ENCODE measurements at places on chromosomes 6 and 20.

GRCh38 chr6:160027076-160027475 lies 58.2 kb downstream of the IGF2R start:
- DNase-seq: no peak

DNA sequence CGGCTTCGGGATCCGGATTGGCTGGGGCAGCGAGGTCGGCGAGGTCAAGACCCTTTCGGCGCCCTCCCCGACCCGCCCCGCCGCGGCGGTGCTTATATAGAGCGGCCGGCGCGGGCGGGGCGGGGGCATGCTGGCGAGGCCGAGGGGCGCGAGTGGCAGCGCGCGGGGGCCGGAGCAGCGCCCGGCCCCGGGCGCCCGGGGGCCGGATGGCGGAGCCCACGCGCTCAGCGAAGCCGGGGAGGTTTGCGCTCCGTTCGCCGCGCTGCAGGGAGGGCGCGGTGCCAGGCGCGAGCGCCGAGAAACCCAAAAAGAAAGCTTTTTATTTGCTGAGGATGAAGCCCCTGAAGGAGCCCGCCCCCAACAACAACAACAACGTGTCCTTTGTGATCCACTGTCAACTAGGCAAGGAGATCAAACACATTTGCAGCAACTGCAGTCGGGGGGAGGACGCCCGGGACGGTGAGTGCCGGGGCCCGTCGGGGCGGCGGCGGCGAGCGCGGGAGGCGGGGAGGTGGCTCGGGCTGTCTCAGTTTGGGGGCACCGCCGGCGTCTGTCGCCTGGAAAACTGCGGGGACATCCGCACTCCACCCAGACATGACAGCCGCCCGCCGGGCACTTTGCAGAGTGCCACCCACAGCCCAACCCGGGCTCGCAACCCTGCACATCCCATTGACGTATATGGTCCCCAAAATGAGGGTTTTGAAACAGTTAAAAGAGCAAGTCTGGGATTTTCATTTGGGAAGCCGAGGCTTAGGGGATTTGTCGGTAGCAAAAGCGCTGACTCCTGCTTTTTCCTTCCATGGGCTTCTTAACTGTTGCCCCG lies 297.3 kb downstream of the PHACTR1 start:
- peak; percentile 25 for DNase-seq

DNA sequence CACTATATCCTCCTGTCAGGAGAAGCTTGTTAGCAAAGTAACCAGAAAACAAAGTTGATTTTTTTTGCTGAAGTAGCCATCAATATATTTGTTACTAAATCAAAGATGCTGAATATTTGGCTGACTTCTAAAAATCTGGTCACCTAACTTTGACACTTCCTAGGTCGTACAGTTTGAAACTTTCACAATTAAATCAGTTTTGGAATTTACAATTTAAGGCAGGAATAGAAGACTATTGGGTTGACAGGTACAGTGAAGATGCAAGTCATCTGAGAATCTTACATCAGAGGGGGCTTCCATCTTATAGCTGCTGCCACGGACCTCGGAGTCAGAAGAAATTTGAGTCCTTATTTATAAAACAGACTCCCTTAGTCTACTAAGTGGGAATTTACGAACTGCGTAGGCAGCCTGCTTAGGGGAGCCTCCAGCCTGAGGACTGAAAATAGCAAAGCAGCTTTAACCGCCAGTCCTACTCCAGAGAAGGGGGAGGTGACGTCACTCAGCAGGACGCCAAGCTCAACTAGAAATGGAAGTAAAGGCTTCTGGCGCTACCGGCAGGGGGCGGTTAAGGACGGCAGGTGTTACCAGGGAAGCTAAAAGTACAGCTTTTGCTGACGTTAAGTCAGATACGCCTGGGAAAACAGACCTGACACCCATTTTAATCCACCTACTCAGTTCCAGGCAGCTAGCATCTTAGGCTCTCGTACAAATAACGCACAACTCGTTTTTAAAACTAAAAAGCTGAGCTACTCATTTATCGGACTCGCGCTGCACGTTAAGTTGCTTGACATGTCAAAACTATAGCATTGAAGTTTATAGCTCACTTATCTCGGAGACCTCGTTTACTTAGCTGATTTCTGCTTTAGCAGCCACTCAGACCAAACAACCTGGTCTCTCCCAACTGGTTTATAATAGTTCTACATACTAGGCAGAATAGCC lies 61.1 kb upstream of the HFE start:
- no peak for DNase-seq

GRCh38 chr6:148771896-148772554 lies 25.2 kb downstream of the UST start:
- DNase-seq: no peak

GRCh38 chr6:99761711-99762110 lies 155.1 kb downstream of the PRDM13 start:
- DNase-seq: no peak

GRCh38 chr6:34056305-34057108 lies 89.4 kb downstream of the GRM4 start:
- no peak for DNase-seq

DNA sequence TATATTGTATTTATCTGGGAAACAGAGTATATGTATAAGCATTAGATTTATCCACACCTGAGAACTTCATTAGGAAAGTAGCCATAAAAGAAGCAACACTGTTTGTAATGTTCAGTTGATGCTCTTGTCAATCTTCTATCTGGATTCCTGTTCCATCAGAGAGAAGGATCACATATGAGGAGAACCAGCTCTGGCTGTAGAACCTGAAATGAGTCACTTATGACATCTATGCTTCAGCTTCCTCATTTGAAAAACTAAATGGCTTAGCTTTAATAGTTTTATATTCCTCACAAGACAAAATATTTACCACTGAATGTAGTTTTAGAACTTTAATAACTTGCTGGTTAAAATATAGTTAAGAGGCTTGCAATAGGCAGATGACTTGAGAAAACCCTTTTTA lies 144.7 kb downstream of the TASP1 start:
- DNase-seq: no peak

- DNase-seq: no peak
Measured at GRCh38 chr6:34384321-34385153, 7.9 kb downstream of the NUDT3 start.

DNA sequence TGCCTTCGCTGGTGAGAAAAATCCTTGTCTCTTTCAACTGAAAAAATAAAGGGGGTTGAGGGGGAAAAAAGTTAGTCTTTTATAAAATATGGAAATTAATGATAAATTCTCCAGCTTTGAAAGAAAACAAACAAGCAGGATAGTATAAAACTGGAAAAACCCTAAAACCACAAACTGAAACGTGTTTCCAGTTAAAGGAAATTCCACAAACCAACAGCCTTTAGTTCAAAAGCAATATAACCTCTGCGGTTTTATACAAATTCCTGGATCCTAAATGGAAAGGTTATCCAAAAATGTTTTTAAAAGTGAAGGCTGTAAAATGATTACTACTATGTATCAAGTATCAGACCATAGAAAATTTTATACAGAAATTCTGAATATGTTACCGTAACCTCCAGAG lies 55.6 kb downstream of the BMP5 start:
- DNase-seq: no peak

DNA sequence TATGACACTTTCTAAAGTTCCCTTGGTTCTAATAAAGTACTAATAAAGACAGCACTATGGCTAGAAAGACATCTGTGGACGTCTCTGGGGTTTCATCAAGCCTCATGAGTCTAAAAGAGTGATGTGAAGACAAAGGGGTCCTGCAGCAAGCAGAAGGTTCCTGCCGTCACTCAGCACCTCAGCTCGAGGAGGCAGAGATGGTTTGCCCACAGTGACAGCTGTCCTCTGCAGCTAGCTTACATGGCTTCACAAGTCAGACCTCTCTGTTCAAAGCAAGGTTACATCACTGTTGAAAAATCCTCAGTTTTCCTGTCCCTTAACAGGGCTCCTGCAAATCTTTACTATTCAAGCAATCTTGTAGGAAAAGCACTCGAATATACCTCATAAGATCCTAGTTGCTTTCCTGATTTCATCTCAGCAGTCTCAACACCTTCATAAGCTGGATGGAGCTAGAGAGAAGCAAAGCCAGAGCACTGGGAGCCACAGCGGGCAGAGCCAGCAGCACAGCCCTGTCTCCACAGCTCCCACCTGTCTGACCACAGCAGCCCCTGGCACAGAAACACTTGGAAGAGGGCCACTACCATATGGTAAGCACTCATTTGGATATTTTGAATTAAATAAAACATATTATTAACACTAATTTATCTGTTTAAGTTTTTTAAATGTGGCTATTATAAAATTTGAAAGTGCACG lies 202.3 kb downstream of the GMDS start:
- no peak for DNase-seq

DNA sequence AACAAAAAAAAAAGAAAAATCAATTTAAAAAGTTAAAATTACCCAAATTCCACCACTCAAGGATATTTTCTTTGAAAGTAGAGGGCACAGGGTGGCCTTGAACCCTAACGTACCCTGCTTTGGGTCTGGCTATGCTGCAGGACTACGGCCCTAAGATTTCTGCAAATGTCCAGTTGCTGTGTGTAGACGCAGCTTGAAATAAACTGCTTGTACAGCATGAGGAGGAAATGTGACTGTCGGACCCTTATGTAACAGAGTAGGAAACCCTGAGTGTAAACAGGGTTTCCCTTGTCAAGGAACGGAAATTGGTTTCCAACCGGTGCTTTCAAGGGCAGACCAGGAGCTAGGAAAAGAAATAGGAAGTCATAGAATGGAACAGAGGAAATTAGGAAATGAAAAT lies 60.7 kb upstream of the SHLD1 start:
- no peak for DNase-seq

- no peak for DNase-seq
Measured at GRCh38 chr6:166446146-166446545, 63.4 kb upstream of the MPC1 start.

DNA sequence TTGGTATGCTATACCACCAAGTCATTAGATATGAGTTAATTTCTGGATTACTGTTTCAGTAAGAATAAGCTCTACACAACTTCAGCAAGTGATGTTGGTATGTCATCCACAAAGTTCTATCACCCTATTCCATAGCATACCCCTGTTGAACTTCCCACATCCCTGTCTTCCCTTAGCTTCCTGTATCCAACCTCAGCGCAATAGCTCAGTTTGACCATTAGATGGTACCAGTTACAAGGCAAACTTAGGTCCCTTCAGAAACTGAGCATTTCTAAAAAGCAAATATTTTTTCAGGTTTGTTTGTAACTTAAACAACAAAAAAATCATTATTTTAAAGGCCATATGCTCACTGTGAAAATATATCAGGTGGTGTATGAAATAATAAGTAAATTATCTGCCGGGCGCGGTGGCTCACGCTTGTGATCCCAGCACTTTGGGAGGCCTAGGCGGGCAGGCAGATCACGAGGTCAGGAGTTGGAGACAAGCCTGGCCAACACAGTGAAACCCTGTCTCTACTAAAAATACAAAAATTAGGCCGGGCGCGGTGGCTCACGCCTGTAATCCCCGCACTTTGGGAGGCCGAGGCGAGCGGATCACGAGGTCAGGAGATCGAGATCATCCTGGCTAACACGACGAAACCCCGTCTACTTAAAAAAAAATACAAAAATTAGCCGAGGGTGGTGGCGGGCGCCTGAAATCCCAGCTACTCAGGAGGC lies 8.8 kb upstream of the MOG start:
- DNase-seq: no peak

DNA sequence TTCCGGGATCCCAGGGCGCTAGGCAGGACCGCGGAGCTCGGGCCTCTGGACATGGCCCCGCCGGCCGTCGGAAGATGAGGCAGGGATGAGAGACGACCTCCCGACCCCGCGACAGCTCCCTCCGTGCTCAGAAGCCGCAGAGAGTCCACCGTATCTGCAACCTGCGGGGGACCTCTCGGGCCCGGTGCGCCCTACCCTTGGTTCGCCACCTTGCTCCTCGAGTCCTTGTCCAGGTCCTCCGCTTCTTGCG lies 301 bp downstream of the PPP1R3D start:
- DNase-seq: peak; percentile 31

DNA sequence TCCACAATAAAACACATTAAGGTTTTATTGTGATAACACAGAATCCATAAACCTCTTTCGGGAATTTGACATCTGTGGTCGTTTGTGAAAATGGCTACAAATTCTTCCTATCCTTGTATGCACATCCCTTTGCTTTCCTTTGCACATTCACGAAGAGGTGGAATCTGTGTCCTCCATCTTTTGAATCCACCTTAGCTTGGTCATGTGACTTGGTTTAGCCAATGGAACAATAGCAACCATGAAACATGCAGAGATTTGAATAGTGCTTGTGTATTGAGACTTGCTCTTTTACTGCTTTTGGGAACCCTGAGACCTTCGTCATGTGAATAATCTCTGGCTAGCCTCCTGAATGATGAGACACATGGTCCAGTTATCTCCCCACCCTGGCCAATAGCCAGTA lies 49.7 kb upstream of the NOP56 start:
- no peak for DNase-seq

- no peak for DNase-seq
Measured at GRCh38 chr6:44221961-44222335, 1.4 kb upstream of the SLC29A1 start.

GRCh38 chr6:111709615-111710398 lies 104.1 kb upstream of the TRAF3IP2 start:
- DNase-seq: peak; percentile 39

DNA sequence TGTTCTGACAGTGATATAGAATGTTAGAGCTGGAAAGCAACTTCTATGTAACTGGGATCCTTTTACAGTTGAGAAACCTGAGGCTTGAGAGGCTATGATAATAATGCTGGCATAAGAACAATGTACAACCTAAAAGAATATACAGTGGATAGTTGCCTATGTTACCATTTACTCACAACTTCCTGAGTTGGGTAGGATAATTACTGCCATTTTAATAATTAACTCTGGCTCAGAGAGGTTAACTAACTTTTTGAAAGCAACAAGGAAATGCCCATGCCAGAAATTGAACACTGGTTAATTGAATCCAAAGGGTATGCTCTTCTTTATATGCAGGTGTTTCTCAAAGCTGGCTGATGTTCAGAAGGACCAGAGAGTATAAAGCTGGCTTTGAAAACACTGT lies 530.7 kb upstream of the MAP3K7 start:
- no peak for DNase-seq

DNA sequence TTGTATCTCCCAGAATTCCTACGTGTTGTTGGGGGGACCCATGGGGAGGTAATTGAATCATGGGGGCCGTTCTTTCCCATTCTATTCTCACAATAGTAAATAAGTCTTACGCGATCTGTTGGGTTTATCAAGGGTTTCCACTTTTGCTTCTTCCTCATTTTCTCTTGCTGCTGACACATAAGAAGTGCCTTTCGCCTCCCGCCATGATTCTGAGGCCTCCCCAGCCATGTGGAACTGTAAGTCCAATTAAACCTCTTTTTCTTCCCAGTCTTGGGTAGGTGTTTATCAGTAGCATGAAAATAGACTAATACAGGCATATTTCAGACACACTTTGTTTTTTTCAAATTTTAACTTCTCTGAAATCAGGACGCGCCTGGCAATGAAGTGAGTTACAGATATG lies 14.4 kb upstream of the PGK2 start:
- DNase-seq: no peak

- DNase-seq: peak; percentile 45
Measured at GRCh38 chr6:168956884-168957730, 296.5 kb downstream of the THBS2 start.

DNA sequence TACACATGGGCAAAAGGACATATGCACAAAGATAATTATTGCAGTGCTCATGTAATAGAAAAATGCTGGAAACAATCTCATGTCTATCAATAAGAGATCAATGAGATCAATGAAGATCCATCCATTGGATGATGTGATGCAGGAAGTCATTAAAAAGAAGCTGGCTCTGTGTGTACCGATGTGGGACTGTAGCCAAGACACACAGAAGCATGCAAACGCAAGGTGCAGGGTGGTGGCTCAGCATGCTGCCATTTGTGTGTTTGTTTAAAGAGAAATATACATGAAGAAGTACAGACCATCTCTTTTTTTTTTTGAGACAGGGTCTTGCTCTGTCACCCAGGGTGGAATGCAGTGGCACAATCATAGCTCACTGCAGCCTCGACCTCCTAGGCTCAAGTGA lies 33.1 kb upstream of the KCNB1 start:
- DNase-seq: no peak
